ENCODE measurements at places on chromosomes 4 and X. TPM values are rescaled to one million over a fixed set of nuclear protein-coding genes. Genes with fewer than 3 reads are reported as not detected.

Gene RTL5
- 0.14 TPM for total RNA-seq

Gene MFAP3L
- 0.59 TPM for total RNA-seq

Gene CLDN34
- total RNA-seq = not detected

Gene LEF1
- 30.6 TPM for total RNA-seq

Gene RNF128
- total RNA-seq = not detected

Gene FAM9C
- total RNA-seq = not detected

GRCh38 chrX:101219864-101220346 is 319 bp downstream of the DRP2 start:
- no peaks in the 10 kb centered on the region for H3K36me3 ChIP-seq
- no peak for DNase-seq
- H3K4me3 ChIP-seq = no peak overlapping the region
- peaks cover 2% of the 10 kb centered on the region for H3K27me3 ChIP-seq
- peak overlapping the region; percentile 57 for H3K27ac ChIP-seq
- no peaks in the 10 kb centered on the region for H3K4me1 ChIP-seq

DNA sequence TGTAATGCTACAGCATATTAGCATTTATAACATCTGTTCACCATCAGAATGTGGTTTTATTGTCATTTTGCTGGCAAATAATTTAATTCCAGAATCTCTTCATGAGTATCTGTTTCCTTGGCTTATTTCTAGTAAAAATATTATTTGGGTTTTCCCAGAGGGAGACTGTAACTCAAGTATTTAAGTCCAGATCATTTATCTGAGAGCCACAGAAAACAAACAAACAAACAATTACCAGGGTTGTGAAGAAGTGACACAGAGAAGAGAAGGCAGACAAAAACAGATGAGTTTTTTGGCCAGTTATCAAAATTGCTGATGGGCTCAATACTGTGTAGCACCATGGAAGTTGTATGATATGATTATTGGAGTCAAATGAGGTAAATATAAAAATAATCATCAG is 515.1 kb downstream of the TECRL start:
- no peak for DNase-seq
- no peaks in the 10 kb centered on the region for H3K36me3 ChIP-seq
- H3K27me3 ChIP-seq = no peaks in the 10 kb centered on the region
- no peak overlapping the region for H3K4me3 ChIP-seq
- no peak overlapping the region for H3K27ac ChIP-seq

GRCh38 chr4:40515398-40516293 is 114.0 kb downstream of the RBM47 start:
- no peak overlapping the region for H3K27ac ChIP-seq
- DNase-seq = no peak
- H3K4me1 ChIP-seq = peaks cover 10% of the 10 kb centered on the region
- no peaks in the 10 kb centered on the region for H3K36me3 ChIP-seq

DNA sequence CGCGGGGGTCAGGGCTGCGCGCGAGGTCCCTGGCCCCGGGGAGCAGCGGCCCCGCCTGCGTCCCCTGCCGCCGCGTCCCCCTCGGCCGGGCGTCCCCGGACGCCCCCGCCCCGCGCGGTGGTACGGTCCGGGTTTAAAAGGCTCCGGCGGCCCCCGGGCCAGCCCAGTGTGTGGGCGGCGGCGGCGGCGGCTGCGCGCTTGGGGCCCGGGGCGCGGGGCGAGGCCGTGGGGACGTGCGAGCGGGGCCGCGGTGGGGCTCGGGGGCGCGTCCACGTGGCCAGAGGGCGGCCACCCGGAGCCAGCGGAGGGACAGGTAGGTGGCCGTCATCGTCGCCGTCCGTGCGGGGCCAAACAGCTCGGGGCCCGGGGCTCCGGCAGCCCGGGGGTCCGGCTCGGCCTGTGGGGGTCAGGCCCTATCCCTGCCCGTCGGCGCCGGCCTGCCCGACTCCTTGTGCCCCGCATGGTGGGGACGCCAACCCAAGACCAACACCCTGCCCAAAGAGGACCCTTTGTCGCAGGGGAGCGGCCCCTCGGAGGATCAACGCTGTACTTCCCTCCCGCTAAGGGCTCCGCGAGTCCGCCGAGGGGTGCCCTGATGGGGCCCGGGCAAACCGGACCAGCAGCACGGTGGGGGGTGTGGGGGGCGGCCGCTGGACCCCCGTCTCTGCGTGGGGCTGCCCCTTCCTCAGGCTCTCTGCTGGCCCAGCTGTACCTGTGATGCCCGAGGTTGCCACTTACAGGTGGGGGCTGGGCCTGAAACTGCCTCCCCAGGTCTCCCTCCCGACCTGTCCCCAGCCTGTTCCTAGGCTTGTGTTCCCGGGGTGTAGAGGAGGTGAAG is at the start of gene PLXNA3:
PLXNA3 (plus strand) TSS at position 166 of the 838 bp plus-strand sequence. CDS start 1,903 bp downstream, outside the sequence.
- H3K27ac ChIP-seq = peak within 1 kb of the TSS; percentile 89
- peak; percentile 63 for DNase-seq
- H3K4me3 ChIP-seq = peak within 1 kb of the TSS; percentile 89
- H3K4me1 ChIP-seq = peaks cover 15% of the 10 kb centered on the region

DNA sequence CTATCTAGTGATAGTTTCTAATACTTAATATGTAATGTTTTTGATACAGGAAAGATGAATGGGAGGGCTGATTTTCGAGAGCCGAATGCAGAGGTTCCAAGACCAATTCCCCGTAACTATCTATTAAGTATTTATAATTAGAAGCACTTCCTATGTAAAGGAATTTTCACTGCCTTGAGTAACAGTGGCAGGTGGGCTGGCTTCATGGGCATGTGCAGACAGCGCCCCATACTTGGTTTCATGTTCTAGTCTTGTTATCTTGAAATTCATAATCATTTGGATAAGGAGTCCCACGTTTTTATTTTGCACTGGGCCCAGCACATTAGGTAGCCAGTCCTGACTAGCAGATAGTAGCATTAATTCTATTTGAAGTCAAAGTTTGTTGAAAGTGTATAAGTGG is 1.7 kb downstream of the OCIAD1 start:
- H3K4me3 ChIP-seq = peak overlapping the region; percentile 26
- H3K27ac ChIP-seq = no peak overlapping the region
- peaks cover 30% of the 10 kb centered on the region for H3K4me1 ChIP-seq
- H3K36me3 ChIP-seq = peaks cover 22% of the 10 kb centered on the region
- no peaks in the 10 kb centered on the region for H3K27me3 ChIP-seq

DNA sequence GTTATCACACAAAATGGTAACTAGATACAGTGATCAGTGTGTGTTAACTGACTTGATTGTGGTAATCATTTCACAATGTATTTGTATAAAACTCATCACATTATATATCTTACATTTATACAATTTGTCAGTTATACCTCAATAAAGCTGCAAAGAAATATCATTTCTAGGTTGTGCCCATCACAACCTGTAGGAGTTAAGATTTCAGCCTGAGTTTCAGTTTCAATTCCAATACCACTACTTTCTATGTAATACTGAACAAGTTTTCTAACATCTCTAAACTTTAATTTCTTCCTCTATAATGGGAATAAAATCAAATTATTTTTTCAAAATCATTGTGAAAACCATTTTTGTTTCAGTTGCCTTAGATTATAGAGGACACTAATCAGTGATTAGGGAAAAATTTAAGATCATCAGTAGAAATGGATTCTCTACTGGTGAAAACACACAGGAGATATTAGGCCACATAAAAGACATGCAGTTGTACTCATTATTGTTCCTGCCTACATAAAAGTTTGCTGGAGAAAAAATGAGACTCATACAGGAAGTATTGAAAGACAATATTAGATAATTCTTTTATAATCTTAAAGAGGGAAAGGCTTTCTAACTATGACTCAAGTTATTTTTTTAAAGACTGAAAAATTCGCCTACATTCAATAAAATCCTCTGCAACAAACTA is 18.4 kb upstream of the TBC1D1 start:
- H3K4me3 ChIP-seq = no peak overlapping the region
- no peaks in the 10 kb centered on the region for H3K27me3 ChIP-seq
- H3K27ac ChIP-seq = peak overlapping the region; percentile 36
- peaks cover 13% of the 10 kb centered on the region for H3K4me1 ChIP-seq

DNA sequence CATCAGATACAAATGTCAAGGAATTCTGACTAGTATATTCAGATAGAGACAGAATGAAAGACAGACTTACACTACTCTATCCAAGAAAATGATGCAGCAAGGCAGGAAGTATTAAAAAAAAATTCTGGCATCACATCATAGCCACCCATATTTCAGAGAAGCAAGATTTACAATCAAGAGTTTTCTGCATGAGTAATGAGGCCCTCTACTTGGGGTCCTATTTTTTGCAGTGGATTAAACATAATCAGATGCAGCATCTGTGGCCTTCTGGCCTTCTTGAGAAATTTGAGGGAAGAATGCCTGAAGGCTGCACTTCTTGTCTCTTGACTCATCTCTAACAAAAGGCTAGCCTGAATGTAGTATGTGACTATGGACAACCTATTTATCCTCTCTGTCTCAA is 48.2 kb upstream of the SLIT2 start:
- H3K27me3 ChIP-seq = no peaks in the 10 kb centered on the region
- DNase-seq = no peak
- no peak overlapping the region for H3K4me3 ChIP-seq
- no peak overlapping the region for H3K27ac ChIP-seq
- H3K4me1 ChIP-seq = no peaks in the 10 kb centered on the region

- H3K27me3 ChIP-seq = peaks cover 8% of the 10 kb centered on the region
- peaks cover 2% of the 10 kb centered on the region for H3K4me1 ChIP-seq
- no peak overlapping the region for H3K27ac ChIP-seq
- no peak for DNase-seq
These were observed 782 bp downstream of the ARHGAP24 start for GRCh38 chr4:85475631-85476233.

DNA sequence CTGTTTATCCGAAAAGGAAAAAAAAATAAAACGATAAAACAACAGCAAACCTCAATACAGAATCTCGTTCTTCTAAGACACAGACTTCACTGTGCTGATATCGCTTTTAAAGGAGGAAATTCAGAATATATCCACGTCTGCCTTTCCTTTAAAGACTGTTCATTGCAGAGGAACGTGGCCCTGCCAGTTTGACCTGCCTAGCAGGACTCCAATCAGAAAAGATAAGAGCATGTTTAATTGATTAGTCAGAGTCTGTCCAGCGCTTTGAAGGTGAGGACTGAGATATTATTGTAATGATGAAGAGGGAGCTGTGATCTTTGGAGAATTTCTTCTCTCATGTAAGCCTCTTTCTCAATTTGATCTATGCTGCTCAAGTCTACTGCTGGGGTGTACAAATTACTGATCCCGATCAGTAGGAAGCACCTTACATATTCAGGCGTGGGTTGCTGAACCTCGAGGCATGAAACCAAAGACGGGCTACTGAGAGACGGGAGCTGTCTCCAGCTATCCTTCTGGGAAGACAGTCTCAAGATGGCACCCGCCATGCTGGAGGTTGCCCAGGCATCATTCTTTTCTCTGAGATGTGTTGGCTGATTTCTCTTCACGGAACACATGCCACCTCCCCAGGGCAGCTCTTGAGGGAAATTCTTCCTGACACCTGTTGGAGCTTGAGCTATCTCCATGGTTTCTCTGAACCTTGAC is 146.1 kb downstream of the SHOX start:
- DNase-seq = peak; percentile 31
- H3K36me3 ChIP-seq = no peaks in the 10 kb centered on the region
- H3K4me3 ChIP-seq = no peak overlapping the region
- H3K27ac ChIP-seq = no peak overlapping the region
- H3K27me3 ChIP-seq = no peaks in the 10 kb centered on the region

DNA sequence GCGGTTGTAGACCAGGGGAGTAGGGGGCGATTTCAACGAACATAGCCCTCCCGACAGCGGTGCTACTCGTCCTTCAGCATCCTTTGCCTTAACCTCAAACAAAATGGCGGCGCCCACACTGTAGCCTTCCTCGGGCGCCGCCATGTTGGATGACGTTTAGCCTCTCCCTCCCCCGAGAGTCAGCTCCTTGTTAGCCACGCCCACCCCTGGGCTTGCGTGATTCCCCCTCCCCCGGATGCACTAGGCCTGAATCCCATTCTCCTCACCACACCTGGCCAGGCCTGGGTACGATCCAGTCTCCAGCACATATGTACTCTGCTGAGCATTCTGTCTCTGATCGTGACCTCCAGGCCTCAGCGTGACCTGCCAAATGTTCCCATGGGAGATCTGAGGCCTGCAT is 49.0 kb upstream of the ZNF157 start:
- H3K4me3 ChIP-seq = no peak overlapping the region
- DNase-seq = no peak
- no peaks in the 10 kb centered on the region for H3K36me3 ChIP-seq
- H3K4me1 ChIP-seq = no peaks in the 10 kb centered on the region

DNA sequence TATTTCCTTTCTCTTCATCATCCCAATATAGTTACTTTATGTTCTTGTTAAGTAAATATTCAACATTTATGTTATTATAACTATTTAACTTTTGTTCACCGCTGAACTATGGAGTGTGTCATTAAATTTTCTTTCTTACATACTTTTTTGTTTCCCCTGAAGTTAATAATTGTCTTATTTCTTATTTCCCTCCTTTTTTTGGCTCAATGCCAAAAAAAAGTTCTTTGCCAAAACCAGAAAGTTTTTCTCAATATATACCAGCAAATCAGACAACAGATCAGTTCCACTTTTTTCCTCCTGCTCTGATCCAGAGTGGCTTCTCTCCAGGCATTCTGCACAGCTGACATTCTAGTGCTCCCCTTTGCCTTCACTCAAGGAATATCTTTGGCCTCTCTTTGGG is 187.0 kb upstream of the PPARGC1A start:
- H3K4me3 ChIP-seq = no peak overlapping the region
- H3K4me1 ChIP-seq = no peaks in the 10 kb centered on the region
- no peaks in the 10 kb centered on the region for H3K36me3 ChIP-seq

DNA sequence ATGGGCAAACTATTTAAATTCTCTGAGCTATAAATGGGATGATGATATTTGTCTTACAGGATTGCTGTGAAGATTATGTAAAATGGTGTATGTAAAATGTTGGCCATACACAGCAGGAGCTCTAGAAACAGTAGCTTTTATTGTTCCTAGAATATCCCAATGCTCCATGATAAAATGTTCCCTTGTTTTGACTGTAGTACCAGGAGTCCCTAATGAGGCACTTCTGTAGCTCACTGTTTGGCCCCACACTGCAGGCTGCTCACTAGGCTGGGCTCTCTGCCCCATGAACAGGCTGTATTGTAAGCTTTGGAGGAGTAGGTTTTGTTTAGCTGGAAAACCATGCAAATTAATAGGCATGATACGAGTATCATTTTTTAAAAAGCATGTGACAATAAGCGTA is 3.3 kb upstream of the FGA start:
- no peak overlapping the region for H3K4me3 ChIP-seq
- no peaks in the 10 kb centered on the region for H3K4me1 ChIP-seq
- no peaks in the 10 kb centered on the region for H3K36me3 ChIP-seq
- peaks cover 15% of the 10 kb centered on the region for H3K27me3 ChIP-seq

DNA sequence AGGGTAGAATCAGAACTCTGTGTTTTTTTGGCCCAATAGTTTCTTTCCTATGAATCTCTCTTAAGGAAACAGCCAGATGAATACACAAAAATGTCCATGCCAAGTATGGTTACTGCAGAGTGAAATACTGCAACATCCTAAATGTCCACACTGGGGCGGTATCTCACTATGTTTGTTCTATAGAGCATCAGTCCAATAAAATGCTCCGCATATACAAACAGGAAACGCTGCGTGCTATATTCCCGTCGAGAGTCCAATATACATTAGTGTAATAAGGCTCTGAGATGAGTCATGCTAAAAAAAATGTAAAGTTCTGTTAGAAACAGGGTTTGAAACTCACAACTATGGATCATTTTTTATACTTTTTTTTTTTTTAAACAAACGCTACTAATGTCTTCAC is 72.9 kb upstream of the ENOX2 start:
- H3K4me1 ChIP-seq = no peaks in the 10 kb centered on the region
- no peak overlapping the region for H3K27ac ChIP-seq
- no peaks in the 10 kb centered on the region for H3K36me3 ChIP-seq
- H3K27me3 ChIP-seq = peaks cover 8% of the 10 kb centered on the region
- DNase-seq = peak; percentile 42
- no peak overlapping the region for H3K4me3 ChIP-seq

Measured in activated CD8-positive, alpha-beta memory T cell treated with anti-CD3 and anti-CD28 coated beads, Interleukin-2, amount 10 ng/mL, durations not matched to agents 7 days and 5 days (primary cell).